Stimulated activated CD8-positive, alpha-beta memory T cell treated with anti-CD3 and anti-CD28 coated beads, Interleukin-4, amount 100 ng/mL, for 24 hours (primary cell): ENCODE measurements at places on chromosomes 1 and 21.

- peak; percentile 22 for DNase-seq
These were observed at the start of gene OLFML2B for GRCh38 chr1:162023547-162024501. TSS of gene OLFML2B (minus strand) at chr1:162023869. CDS start at chr1:162023430, 439 bp downstream.

GRCh38 chr1:232579958-232580941 is 49.7 kb downstream of the SIPA1L2 start:
- no peak for DNase-seq

DNA sequence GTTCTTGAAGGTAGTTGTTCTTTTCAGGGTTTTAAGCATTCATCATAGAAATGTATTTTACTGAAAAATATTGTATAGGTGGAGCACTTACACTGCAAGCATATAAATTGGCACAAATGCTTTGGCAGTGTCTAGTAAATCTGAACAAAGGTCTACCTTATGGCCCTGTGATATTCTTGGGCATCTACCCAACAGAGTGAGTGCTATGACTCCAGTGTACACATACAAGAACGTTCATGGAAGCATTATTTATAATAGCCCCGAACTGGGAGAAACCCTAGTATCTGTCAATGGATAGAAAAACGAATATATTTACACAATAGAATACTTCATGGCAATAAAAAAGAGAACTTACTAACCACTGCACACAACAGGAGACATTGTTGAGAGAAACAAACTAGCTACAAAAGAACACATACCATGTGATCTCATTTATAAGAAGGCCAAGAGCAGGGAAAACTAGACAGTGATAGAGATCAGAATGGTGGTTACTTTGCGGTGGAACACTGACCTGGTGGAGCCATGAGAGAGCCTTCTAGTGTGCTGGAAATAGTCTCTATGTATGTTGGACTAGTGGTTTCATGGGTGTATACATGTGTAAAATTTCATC is 96.0 kb downstream of the MAB21L3 start:
- DNase-seq, result no peak

GRCh38 chr1:164577291-164577690 is 18.3 kb downstream of the PBX1 start:
- no peak for DNase-seq

DNA sequence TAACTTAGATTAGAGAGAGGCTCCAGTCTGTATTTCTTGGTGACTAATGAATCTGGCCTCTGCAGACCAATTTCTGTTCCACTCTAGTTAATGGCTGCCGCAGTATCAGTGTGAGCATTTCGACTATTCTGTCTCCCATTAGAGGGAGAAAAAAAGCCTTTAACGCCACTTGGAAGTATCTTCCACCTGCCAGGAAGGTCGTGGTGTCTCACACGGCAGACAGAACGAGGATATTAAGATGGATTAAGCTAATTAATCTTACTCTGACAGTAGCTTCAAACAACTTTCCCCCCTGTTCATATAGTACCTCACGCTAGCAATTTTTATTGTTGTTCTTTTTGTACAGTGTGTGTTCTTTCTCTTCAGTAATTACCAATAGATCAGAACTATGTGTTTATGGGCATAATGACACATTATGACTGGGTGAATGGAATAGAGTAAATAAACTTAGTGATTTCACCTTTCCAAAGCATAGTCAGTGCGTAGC is 153.8 kb downstream of the ADGRL2 start:
- no peak for DNase-seq

DNA sequence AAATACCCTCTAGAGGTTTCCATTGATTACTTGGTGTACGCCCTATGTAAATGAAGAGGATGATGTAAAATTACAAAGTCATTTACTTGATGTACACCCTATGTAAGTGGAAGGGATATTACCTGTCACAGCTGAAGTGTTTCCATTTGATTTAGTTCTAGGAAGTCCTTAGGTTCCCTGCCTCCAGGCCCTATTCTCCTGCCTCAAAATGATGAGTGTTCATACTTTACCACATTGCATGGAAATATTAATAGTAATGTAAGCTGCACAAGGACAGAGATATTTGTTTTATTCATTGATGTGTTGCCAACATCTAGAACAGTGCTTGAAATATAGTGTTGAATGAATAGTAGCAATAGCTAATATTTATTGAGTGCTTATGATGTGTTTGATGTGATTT is 9.5 kb upstream of the AK4 start:
- no peak for DNase-seq

DNA sequence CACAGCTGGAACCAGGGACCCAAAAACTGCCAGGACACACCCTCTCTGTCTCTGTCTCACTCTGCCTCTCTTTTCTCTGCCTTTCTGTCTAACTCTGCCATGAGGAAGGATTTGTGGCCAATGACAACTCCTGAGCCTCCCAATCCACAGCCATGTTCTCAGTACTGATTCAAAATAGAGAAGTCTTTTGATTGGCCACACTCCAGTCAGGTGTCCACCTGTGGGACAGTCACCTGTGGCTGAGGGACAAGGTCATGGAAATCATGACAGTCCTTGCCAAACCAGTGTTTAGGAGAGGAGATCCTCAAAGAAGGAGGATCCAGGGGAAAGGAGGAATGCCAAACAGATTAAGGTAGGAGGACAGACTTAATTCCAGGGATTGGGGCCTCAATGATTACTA is 15.8 kb downstream of the TINAGL1 start:
- no peak for DNase-seq

DNA sequence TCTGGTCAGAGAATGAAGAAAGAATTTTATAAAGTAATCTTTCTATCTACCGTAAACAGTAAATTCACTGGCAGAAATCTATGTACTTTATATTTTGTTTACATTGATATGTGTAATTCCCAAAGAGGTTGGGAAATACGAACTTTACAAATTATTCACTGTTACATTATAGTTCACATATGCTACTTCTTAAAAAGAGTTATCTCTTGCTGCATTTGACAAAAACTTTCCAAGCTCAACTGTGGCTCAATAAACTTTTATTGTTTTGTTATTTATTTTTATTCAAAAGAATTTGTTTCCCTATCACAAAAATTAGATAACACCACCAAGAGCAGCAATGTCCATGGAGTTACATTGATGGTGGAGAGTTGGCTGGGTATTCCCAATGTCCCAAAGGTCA is 201.2 kb upstream of the TNR start:
- DNase-seq, result no peak

GRCh38 chr1:7379441-7379971 is 391.6 kb upstream of the VAMP3 start:
- DNase-seq, result no peak

GRCh38 chr1:29122682-29123052 is 1.0 kb downstream of the TMEM200B start:
- DNase-seq, result no peak

- no peak for DNase-seq
These were observed 108.0 kb downstream of the TNNI3K start for GRCh38 chr1:74343216-74343615.

DNA sequence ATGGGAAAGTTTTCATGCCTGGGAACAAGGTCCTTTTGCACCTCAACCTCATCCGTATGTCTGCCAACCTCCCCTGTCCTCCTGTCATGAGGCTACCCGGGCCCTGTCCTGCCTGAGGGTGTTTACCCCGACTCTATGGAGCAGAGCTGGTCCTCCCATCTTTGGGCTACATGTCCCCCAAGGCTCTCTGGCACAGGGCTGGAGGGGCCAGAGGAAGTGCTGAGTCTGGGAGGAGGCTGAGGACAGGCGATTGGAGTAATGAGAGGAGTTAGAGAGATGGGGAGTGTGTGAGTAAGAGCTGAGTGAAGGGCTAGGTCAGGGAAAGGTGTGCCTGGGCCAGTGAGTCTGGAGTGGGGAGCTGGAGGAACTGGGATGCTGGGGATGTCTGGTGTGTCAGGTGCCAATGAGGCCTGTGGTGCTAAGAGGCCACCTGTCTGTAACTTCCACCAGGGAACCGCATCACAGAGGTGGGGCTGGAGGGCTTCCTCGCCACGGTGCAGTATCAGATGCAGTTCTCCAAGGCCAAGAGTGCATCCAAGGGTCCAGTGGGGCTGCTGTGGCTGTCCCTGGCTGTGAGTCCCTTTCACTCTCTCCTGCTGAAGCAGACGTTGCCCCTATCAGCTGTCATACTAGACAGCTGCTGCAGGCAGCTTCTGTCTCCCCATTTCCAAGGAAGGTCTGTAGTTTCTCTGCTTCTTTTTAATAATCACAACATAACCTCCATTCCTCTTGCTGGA is 11.7 kb downstream of the LRRC71 start:
- DNase-seq, result no peak

DNA sequence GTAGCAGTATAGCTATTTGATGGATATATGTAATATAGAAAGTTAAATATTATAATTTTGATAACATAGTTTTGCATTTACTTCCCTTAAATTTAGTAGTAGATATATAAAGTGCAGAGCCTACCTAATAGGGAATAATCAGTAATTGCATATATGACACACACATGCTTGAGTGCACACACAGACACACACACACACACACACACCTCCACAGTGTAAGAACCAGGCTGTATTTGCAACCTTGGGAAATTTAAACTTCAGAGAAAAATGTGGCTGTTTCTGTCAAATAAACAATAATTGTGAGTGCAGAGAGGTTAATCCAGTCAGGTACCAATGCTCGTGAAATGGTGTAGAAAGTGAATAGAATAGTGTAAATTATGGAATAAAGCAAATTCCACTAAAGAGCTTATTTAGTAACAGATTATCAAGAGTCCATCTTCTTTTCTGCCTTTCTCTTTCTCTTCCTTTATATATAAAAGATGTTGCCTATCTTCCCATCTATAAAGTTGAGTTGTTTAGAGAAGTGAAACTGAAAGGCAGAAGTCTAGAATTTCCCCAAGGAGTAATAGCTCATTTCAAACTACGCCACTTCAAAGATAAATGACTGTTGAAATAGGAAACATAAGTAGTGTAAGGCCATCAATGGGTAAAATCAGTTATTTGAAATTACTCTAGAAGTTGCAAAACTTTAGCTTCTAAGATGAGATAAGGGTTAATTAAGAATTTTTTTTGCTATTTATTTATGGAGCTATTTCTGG is 273.7 kb downstream of the SRGAP2C start:
- no peak for DNase-seq

DNA sequence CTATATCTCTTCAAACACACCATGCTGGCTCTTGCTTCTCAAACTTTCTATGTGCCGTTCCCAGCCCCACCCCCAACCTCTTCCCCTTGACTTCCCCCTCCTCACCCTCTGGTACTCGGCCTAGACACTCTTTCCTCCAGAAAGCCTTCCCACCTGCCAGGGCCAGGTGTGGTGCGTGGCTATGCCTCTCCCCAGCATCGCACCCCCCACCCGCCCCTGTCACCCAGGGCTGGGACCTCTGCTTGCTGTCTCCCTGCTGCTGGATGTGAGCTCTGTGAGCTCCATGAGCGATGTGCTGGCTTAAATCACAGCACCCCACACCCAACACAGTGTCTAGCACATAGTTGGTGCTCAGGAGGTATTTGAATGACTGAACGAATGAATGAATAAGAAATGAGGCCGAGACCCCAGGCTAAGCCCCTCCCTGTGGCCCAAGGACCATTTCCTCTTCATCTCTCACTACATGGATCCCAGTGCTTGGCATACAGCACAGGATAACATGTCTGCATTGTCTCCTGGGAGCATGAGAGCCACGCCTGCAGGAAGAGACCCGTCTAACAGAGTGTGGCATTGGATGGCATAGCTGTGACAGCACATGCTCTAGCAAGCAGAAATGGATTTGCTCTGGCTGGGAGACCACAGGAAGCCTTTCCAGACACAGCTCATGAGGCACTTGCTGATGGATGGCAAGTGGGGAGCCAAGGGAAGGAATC is 19.7 kb downstream of the TNNT2 start:
- DNase-seq, result no peak

GRCh38 chr1:45894921-45895320 is 91.5 kb downstream of the MAST2 start:
- DNase-seq, result no peak

GRCh38 chr1:27664291-27664690 is 7.7 kb downstream of the IFI6 start:
- DNase-seq, result no peak

DNA sequence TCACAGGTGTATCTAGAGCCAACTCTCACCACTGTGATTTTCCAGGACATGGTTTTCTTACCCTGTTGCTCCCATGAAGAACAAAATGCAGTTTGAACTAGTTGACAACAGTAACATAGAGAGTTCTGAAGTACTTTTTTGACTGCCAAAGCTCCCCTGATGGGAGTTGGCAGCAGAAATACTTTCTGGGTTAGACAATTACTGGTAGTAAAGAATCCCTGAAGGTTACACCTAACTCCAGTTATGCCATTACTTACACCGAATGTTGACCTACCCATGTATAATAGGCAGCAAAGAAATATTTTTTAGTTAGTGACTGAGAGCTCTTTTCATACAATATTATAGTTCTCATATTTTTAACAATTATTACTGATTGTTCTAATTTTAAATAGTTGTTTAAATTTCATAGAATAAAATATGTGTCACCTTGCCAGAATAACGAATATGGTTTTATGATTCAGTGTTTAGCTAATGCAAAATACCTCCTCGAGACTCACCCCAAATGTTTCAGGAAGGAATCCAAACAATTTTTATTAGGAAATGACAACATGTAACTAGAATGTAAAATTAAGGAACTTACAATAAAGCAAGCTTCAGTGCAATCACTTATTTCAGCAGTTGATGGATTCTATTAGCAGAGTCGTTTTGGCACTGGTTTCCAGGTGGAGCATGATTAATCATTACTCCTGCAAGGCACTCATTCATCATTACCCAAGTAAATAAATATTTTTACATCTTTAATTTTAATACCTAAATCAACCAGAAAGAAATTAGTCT is 237.6 kb downstream of the MRPL39 start:
- DNase-seq, result no peak
